ENCODE measurements at places on chromosomes 1 and 21.

- DNase-seq, result no peak
Measured at GRCh38 chr1:186617926-186618325, 62.3 kb downstream of the PTGS2 start.

DNA sequence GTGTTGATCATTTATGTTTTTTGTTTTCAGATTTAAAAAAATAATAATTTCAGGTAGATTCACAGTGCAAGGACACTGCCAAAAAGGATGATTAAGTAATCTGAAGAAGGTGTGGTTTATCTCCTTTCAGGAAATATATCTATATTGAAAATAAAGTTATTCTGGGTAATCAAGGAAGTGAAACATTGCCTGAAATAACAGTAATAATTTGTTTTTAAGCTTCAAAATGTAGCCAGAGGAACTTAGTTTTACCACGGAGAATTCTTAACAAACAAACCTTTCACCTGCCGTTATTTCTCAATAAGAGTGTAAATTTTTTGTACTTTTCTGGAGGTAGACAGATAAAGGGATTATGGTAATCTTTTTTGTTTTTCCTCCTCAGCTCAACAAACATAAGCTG is 2.9 kb upstream of the DPH5 start:
- DNase-seq, result no peak

DNA sequence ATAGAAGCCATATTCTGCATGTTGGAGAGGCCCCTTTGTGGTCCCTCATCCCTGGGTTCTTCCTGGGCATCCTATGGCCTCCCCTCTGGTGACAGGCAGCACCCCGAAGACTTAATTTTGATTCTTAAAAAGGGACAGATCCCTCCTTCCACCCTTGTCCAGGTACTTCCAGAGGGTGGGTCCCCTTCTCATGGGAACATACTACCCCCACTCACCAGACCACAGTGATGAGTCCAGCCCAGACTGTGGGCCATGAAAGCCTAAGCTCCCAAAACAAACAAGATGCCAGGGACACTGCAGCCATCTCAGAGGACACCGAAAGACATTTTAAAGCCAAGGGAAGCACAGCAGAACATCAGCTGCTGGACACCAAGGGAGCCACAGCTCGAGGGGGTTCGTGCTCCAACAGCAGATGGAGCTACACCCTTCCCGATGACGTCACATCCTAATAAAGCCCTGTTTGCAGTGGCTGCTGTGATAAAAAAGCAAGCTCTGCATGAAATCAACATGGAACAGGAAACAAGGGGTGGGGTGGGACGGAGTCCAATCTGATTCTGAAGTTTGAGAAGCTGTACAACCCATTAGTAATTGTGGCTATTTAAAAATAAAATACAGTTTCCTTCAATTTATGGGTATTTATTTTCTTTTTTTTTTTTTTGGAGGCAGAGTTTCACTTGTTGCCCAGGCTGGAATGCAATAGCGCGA is 32.4 kb downstream of the GNB1 start:
- DNase-seq, result no peak

DNA sequence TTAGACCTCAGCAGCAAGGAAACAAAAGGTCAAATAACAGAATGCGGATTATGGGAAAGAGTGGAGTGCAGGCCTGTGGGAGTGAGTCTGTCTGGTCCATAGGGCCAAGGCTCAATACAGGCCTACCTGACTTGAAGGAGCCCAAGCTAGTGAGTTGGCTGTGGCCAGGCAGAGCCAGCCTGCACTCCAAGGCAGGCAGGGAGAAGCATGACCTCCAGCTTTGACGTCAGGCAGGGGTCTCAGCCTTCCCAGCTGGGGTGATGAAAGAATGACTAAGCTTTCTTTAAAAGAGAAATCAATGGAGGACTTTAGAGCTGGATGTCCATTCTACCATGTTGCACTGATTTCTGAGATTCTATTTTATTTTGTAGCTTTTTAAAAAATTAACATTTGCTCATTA is 62.8 kb downstream of the RHOU start:
- DNase-seq, result no peak

GRCh38 chr1:62467092-62467491 is 30.2 kb downstream of the USP1 start:
- no peak for DNase-seq

- DNase-seq, result no peak
Measured at GRCh38 chr1:118484893-118485292, 299.9 kb upstream of the SPAG17 start.

GRCh38 chr1:231355171-231355570 is 17.1 kb downstream of the SPRTN start:
- DNase-seq, result no peak

GRCh38 chr1:209511169-209511568 is 72.3 kb upstream of the CAMK1G start:
- no peak for DNase-seq

DNA sequence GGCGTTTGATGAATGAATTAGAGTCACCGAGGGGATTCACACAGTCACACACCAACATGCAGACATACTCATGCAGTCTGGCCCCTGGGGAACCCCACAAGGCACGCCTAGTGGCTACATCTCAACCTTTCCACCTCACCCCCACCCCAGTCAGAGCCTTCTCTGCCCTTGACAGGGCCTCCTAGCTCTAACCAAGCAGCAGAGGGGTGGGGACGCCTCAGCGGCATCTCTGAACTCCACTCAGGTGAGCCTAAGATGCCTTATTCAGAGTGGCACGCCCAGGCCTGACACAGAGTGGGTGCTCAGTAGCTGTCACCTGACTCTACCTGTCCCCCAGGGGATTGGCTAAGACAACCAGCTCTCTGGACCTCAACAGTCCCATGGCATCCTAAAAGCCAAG is 3.7 kb upstream of the SDC3 start:
- DNase-seq, result no peak

- DNase-seq, result no peak
Measured at GRCh38 chr1:240310226-240310925, 218.7 kb downstream of the FMN2 start.

- DNase-seq, result no peak
Measured at GRCh38 chr1:4416189-4416588, 238.2 kb upstream of the AJAP1 start.

GRCh38 chr21:36507397-36508018 is 27.6 kb upstream of the CLDN14 start:
- DNase-seq, result no peak

GRCh38 chr1:17542645-17543044 is 3.1 kb downstream of the ARHGEF10L start:
- DNase-seq, result no peak

DNA sequence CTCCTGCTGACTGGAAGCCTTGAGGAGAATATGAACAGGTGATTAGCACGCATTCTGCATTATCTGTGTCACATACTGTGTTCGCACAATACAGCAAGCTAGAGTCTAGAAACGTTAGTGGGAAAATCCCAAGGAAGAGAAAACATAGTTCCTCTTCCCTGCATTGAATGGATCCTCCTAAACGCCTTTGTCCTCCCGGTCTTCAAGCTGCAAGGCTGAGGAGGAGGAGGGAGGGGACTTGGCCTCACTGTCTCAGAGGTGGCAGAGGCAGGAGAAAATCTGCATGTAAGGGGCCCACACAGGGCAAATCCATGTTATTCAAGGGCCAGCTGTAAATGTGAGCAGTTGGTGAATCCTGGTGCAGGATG is 34.4 kb downstream of the WNT9A start:
- no peak for DNase-seq

DNA sequence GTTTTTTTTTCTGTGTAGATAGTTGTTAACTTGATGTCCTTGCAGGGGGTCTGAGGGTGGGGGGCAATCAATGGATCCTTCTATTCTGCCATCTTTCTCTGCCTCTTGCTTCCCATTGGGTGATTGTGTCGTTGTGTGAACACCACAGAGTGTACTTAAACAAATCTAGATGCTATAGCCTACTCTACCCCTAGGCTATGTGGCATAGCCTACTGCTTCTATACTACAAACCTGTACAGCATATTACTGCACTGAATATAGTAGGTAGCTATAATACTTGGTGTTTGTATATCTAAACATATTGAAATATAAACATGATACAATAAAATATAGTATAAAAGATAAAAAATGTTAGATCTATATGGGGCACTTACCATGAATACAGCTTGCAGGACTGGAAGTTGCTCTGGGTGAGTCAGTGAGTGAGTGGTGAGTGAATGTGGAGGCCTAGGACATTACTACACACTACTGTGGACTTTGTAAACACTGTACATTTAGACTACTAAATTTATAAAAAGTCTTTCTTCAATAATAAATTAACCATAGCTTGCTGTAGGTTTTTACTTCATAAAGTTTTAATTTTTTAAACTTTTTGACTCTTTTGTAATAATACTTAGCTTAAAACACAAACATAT is 105.4 kb downstream of the CENPF start:
- no peak for DNase-seq

DNA sequence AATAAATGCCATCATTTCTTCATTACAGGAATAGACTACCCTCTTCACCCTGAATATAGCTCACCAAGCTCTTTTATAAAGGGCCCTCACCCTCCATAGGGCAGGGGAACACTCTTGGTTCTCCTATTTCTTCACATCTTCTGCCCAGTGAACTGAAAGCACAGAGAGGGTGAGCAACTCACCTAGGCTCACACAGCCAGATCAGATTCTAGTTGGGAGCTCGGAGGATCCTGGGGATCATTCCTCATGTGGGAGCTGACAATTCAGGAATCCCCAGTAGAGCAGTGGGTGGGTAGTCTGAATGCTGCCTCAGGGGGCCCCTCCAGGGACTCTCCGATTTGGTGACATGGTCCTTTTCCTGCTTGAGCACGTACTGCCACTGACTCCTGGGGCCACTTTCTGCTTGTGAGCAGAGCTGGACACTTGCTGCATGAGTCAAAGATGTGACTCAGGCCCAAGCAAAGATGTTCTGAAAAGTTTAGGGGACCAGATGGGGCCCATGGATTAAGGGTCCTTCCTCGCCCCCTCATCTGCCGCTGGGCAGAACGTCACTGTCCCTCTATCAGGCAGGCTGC is 63.7 kb upstream of the WNT4 start:
- DNase-seq, result no peak

DNA sequence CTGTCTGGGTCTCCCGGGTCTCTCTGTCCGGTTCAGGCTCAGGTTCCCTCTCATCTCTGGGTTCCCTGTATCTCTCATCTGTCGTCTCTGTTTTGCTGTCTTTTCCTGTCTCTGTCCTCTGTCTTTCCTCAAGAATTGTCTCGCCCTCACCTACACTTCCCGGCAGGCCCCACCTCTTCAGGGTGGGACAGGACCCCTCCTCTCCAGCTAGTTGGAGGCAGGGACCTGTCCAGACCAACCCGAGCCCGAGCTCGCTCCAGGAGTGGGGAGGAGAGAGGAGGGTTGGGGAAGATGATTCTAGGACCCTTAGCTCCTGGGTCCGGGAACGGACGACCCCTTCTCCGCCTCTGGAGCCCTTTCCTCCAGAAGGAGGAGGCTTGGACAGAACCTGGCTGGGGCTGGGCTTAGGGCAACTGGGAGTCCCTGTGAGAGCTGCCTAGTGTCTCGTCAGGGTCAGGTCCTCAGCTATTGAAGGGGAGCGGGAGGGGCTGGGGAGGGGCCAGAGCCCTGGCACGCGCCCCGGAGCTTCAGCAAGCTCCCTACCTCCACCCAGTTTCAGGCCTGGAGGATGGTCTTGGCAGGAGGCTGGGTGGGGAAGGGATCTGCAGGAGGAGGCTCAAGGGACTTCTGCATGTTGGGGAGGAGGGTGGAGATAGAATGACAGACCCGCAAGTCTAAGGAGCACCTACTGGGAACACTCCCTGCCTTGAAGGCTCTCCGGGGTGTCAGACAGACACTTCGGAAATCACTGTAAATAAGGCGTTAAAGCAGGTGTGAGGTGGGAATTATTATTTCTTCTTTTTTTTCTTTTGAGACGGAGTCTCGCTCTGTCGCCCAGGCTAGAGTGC is 26.3 kb upstream of the EPB41 start:
- no peak for DNase-seq

- no peak for DNase-seq
Measured at GRCh38 chr21:44619886-44620285, 7.0 kb upstream of the KRTAP10-9 start.

DNA sequence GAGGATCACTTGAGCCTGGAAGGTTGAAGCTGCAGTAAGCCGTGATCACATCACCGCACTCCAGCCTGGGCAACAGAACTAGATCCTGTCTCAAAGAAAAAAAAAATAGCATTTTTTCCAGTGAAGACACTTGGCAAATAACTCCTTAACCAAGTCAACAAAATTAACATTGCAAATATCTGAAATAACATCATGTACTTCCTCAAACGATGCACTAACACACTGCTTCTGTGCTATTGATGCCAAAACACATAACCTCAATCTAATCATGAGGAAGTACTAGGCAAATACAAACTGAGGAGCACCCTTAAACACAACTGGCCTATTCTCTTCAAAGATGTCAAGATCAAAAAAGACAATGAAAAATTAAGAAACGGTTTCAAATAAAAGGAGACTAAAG is 32.3 kb downstream of the PABPC4 start:
- DNase-seq, result no peak

DNA sequence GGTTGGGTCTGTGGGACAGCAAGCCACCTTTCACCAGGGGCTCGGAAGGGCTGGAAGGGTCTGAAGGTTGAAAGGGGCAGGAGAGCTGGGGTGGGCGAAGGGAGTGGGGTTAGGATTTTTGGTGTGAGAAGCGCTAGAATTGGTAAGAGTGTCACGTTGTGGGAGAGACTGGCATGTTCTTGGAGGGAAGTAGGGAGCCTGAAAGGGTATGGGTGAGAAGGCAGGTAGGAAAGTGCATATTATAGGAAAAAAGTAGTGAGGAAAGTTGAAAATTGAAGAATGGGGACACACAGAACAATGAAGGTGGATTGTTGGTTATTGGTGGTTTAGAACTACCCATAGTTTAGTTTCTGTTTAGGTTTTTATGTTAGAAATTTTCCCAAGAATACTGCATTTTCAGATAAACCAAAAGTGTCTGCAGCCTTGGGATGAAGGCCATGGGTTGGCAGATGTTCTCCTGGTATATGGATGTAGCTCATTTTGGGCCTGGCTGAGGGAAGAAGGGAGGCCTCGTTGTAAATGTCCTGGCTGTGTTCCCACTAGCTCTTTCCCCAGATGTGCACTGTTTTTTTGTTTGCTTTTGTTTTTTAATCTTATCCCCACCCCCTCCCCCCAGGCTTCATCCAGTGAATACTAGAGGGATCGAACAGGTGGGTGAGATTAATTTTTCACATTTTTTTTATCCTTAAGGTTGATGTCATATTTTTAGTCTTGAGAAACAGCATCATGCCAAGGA is 1.2 kb downstream of the LRRC42 start:
- DNase-seq, result no peak

DNA sequence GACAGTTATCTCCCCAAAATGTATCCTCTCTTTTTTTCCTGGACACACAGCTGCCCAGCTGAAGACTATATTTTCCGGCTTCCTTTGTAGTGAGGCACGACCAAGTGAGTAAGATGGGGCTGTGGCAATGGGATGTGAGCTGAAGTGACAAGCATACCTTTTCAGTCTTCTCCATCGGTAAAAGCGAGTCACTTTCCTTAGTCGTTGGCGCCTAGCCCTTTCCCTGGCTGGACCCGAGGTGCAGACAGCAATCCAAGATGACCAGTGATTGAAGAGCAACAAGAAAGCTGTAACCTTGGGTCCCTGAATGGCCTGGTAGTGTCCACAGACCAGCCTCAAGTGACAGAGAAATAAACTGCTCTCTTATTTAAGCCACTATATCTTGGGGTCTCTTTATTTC is 155.2 kb downstream of the NR5A2 start:
- no peak for DNase-seq

Data from activated CD4-positive, CD25-positive, alpha-beta regulatory T cell (primary cell).